Lung (tissue), 17 donors: ENCODE measurements at places on chromosomes 1 and 21. TPM values are rescaled to one million over a fixed set of nuclear protein-coding genes. Genes with fewer than 3 reads are reported as not detected.
A peak's percentile ranks its signal among the peaks of the same experiment; 100 is the strongest.

GRCh38 chr1:25185409-25186160 lies 46.7 kb downstream of the SYF2 start:
- DNase-seq: peak; percentile 46

- DNase-seq: no peak
Observed at GRCh38 chr1:17189632-17189990, 15.3 kb upstream of the PADI1 start.

- no peak for DNase-seq
Observed at GRCh38 chr21:35352066-35352770, 303.1 kb upstream of the RUNX1 start.

GRCh38 chr1:61439234-61439633 lies 285.7 kb downstream of the TM2D1 start:
- no peak for DNase-seq

- DNase-seq: no peak
Observed at GRCh38 chr1:55836086-55836485, 620.9 kb upstream of the USP24 start.

- DNase-seq: no peak
Observed at GRCh38 chr1:209383422-209383821, 200.1 kb upstream of the CAMK1G start.

GRCh38 chr1:223248001-223248769 lies 105.1 kb upstream of the TLR5 start:
- DNase-seq: no peak

DNA sequence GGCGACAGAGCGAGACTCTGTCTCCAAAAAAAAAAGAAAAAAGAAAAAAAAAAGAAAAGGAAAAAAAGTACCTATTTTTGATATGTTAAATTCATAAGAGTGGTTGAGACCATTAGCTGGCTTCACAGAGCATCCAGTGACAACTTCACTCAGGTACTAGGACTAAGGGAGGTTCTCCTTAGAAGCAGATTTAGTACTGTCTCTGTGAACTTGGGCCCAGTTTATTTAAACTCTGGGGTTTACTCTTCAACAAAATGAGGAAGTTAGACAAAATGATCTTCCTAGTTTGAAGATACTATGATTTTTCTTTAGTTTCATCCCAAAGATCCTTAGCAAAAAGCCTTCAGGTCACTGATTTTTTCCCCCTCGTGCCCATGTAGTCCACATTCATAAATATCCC lies 21.2 kb downstream of the MACO1 start:
- no peak for DNase-seq

GRCh38 chr1:111600886-111601386 lies 18.7 kb upstream of the RAP1A start:
- DNase-seq: no peak

GRCh38 chr1:212413902-212414327 lies 771 bp downstream of the PACC1 start:
- peak; percentile 27 for DNase-seq

Gene KIF14
- total RNA-seq: 0.34 TPM

Gene BRDT
- total RNA-seq: 0.15 TPM

Gene COG2
- total RNA-seq: 22.6 TPM

Gene TFF3
- 37.8 TPM for total RNA-seq

Gene CR1L
- total RNA-seq: 1.3 TPM

Gene ZNF678
- 7.2 TPM for total RNA-seq

Gene CD34
- total RNA-seq: 81.9 TPM
